ENCODE measurements at places on chromosomes 2 and 18.

- DNase-seq = no peak
Measured at GRCh38 chr2:176834226-176834625, 378.4 kb upstream of the HNRNPA3 start.

DNA sequence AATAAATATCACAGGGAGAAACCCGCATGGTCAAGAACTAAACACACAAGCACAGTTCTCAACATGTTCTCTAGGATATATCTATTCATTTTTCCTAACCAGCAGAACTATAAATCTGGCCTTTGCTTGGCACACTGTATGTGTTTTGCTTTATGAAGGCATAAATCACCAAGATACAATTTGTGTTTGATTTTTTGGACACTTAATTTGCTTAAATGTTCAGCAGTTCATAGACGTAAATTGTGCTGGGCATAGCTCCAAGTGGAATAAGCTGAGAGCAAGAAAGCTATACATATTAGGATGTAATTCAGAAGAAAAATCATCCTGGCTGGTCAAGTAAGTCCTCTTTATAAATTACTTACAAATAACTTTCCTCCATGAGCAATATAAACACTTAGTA, 341.5 kb upstream of the ATP5MC3 start:
- no peak for DNase-seq

DNA sequence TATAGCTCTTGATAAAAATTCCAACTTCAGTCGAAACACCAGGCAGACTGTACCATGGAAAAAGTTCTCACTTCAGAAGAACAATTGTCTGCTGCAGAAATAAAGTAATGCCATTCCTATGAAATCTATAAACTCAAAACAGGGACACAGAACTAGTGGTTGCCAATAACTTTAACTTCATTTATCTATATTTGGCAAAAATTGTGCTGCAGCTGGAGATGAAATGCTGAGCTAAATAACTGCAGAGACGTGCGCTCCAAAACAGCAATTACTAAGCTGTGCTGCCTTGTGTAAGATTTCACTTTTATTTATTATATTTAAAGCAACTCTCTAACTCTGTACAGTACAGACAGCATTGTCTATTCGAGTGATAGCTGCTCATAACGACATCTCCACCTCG, 540.1 kb upstream of the ID2 start:
- DNase-seq = no peak

DNA sequence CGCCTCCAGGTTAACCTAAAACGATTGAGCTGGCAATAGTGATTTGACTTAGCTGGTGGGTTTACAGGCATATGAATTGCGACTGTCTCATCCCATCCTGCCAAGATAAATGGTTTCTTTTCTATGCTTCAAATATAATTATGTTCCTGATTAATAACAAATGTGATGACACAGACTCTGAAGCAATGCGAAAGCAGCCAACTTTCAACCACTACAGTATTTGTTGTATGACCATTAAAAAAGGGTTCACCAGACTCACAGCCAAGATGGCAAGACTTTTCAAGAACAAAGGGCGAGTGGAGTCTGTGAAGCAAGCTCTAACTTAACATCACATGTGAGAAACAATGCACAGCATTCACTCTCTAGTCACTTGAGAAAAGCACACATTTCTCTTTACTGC, 186.6 kb downstream of the PID1 start:
- DNase-seq = no peak

DNA sequence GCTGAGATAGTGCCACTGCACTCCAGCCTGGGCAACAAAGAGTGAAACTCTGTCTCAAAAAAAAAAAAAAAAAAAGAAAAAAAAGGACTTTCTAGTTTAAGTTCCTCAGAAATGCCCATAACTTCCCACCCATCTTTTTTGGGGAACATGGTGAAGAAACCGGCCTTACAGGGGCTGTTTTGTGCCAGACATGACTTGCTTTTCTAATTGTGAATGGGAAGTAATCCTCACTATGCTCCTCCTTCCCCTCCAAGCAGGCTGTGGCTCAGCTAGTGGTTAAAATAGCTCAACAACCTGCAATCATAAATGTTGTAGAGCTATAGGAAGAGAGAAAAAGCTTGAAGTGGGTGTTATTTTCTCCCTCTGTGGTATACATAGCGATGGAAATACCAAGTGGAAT, 34.1 kb upstream of the OLA1 start:
- no peak for DNase-seq

DNA sequence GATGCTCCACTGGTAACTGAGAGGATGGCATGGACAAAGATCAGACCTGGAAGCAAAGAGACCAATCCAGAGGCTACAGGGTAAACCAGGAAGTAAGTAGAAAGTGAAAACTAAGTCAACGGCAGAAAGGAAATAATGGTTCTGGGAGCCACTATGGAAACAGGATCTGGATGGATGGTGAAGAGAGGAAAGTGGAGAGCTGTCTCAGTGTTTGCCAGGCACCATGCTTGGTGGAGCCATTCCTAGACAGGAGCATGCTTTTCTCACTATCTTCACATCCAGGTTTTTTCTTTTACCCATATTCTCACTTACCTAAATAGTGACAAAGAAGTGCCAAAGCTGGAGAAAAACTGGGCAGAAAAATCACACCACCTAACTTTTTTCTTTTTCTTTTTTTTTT, 22.2 kb downstream of the ZNF521 start:
- DNase-seq = no peak

DNA sequence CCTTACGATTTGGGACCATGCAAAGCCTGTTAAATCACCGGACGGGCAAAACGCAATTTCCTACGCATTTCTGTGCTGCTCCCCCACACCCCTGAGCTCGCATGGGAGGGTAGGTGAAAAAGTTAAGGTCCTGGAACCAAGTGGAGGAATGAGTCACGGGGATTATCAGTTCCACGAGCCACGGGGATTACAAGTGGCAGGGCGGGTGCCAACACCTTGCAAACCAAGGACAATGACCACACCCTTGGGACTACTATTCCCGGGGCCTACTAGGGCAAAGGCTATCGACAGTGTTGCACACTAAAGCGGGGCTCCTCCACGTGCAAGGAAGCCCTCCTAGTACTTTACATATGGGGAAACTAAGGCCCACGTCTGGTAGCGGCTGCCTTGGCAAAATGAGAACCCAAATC, 447 bp downstream of the RETSAT start:
- no peak for DNase-seq

All from nucleus accumbens (tissue), 56 donors.